ENCODE measurements at places on chromosomes 6 and 20.

DNA sequence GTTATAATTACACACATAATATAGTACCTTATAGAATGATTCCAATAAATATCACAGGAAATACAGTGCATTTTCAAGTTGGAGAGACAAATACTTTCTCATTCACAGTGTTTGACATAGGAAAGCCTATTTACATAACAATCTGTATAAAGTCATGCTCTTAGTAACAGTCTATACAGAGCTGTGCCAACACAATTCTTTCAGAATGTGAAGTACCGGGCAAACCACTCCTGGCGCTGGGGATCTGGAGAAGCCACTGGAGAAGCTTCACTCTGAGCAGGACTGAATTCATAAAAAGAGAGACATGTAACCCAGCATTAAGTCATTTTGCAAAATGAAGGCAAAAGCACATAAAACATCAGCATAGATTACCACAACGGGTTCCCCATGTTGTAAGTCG is 24.9 kb upstream of the MCM9 start:
- no peak for DNase-seq

- DNase-seq, result no peak
Measured at GRCh38 chr6:162203287-162203686, 524.3 kb downstream of the PRKN start.

- no peak for DNase-seq
Measured at GRCh38 chr6:146961831-146962230, 242.4 kb upstream of the STXBP5 start.

GRCh38 chr6:166167258-166167731 is 356 bp downstream of the TBXT start:
- no peak for DNase-seq

- DNase-seq, result no peak
Measured at GRCh38 chr20:46119547-46119946, 1.4 kb downstream of the CD40 start.

DNA sequence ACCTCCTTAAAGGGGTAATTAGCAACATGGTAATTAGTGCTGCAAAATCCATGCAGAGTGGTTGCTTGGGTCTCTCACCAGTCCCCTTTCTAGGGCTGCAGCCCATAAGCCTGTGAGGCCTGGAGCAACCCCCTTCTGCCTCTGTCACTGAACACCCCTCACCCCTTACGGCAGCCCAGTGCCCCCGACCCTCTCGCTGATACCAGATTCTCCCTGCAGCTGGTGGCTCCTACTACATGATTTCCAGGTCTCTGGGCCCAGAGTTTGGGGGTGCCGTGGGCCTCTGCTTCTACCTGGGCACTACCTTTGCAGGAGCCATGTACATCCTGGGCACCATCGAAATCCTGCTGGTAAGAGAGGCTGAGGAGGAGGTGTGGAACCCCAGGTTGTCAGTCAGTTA is 8.0 kb downstream of the SLC12A5 start:
- DNase-seq, result no peak

DNA sequence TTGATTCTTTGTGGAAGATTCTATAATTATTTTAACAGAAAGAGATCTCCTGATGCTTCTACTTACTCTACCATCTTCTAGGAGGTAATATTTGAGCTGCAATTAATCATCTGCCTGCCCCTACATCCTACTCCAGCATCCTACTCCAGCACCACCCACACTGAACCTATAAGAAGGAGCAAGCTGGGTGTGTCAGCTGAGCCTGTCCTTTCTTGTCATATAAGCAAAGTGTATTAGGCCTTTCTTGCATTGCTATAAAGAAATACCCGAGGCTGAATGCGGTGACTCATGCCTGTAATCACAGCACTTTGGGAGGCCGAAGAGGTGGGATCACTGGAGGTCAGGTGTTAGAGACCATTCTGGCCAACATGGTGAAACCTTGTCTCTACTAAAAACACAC is 84.2 kb upstream of the ARG1 start:
- no peak for DNase-seq

DNA sequence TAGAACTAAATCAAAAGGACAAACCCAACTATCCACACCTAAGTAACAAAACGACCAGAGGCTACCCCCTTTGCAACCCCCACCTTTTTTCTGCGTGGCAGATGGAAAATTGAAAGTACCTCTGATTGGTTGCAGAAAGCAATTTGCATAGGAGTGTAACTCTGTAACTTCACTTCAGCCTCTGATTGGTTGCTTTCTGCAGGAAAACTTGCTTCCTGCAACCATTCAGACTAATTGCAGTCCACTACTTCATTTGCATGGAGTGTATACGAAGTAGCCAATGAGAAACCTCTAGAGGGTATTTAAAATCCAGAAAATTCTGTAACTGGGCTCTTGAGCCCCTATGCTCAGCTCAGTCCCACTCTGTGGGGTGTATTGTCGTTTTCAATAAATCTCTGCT is 129.1 kb upstream of the OLIG3 start:
- no peak for DNase-seq

- DNase-seq, result no peak
Measured at GRCh38 chr6:89410788-89411144, 1.3 kb downstream of the RRAGD start.

- DNase-seq, result no peak
Measured at GRCh38 chr6:131924881-131925474, 26.2 kb downstream of the CCN2 start.

DNA sequence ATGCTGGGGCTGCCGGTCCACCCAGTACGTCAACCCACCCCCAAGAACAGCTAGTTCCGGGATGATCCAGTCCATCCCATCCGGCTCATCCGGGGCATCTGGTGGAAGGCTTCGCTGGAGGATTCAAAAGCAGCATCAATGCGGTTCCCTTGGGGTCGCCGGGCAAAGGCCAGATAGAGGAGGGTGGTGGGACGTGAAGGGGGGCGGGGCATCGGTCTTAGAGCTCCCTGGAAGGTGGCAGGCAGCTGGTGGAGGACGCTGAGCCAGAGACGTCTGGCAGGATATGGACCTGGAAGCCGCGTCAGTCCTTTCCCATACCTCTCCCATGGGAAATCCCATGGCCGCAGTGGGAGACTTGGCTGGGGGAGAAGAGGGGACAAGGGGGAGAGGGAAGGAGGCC is 1500.8 kb upstream of the DEFB115 start:
- DNase-seq, result no peak

DNA sequence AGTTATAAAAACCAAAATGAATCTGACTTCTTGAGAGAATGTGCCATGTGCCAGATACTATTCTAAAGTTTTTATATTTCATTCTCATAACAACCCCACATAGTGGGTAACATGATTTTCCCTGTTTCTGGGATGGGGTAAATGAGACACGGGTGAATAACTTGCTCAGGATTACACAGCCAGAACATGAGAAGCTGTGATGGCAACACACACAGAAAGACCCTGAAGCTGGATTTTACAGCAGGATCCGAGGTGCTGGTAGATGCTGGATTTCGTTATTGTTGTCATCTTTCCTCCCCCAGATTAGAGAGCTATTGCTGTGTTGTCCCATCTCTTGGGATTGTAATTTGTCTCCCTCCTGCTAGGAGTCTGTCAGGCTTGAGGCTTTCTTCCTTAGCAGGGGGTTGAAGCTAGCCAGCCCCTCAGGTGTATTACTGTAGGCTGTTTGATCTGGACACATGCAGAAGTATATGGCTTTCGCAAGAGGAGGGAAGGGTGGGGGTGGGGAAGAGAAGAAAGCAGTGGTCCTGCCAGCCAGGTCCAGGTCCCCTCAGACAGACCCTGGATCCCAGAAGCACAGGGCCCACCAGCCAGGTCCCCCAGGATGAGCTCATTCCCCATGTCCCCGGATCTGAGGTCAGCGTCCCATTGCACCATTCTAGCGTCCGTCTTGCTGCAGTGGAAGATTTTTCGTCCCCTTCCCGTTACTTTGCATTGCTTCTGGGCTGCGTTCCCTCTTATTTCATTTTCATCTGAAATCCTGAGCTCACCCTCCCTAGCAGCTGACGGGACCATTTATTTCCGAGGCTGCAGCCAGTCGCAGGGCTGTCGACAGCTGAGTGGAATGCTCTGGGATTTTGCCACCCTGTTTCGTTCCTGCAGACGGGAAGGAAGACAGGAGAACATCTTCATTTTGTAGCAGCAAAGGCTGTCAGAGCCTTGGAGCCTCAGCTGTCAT is 7.3 kb upstream of the KCNG1 start:
- DNase-seq, result no peak

GRCh38 chr20:32752458-32753250 is 9.4 kb upstream of the COMMD7 start:
- peak; percentile 23 for DNase-seq

GRCh38 chr20:13139459-13140150 is 81.5 kb upstream of the ISM1 start:
- no peak for DNase-seq

DNA sequence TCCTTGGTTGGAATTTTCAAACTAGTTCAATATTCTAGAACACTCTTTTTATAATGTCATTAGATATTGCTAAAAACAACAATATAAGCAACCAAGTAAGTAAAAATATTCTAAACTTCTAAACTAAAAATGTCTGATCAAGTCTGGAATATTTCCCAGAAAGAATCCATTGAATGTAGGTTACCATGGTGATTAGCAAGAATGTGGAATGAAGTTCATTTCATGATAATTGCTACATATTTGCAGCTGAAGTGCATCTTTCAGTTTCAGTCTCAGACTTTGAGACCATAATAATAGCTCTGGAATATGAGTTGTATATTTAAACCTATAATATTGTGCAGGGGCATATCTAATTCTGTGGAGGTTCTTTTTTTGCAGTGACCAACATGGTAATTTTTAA is 61.0 kb upstream of the NKAIN2 start:
- DNase-seq, result no peak

- DNase-seq, result no peak
Measured at GRCh38 chr6:45480752-45481415, 103.2 kb upstream of the SUPT3H start.

GRCh38 chr6:158083455-158084325 is 84.4 kb downstream of the SERAC1 start:
- no peak for DNase-seq

DNA sequence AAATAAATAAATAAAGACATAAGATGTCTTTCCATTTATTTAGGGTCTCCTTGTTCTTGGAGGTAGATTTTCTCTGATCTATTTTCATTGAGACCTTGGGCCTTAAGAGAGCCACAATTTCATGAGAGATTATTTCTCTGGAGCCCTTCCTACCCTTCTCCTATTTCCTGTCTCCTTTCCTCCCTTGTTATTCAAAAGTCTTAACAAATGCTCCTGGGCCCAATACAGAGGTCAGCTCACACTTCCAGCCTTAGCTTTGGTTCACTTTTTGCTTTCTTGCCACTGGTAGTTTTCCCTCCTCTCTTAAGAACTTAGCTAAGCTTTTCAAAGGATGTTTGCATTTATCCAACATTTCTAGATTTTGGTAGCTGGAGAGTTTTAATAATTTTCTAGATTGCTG is 44.0 kb downstream of the PTPRA start:
- no peak for DNase-seq

- peak; percentile 68 for DNase-seq
Measured at GRCh38 chr6:2733324-2733723, 17.4 kb downstream of the MYLK4 start.

GRCh38 chr6:165769884-165770283 is 106.8 kb upstream of the PDE10A start:
- DNase-seq, result no peak

GRCh38 chr6:106885679-106886078 is 88.8 kb downstream of the CD24 start:
- DNase-seq, result no peak

DNA sequence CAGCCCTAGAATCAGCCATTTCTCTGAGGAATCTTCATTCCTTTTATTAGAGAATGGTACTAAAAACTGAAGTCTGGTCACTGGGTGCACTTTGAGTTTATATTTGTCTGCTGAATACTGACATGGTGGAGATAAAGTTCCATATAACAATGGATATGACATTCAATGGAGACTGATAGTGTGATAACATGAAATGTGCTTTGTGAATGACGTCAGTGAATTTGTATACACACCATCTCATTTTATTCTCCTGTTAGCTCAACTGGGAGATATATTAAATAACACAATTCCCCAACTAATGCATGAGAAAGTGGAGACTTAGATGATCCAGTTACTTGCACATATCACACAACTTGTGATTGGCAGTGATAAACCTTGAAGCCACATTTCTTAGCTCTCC is 446.7 kb downstream of the DOK5 start:
- no peak for DNase-seq

DNA sequence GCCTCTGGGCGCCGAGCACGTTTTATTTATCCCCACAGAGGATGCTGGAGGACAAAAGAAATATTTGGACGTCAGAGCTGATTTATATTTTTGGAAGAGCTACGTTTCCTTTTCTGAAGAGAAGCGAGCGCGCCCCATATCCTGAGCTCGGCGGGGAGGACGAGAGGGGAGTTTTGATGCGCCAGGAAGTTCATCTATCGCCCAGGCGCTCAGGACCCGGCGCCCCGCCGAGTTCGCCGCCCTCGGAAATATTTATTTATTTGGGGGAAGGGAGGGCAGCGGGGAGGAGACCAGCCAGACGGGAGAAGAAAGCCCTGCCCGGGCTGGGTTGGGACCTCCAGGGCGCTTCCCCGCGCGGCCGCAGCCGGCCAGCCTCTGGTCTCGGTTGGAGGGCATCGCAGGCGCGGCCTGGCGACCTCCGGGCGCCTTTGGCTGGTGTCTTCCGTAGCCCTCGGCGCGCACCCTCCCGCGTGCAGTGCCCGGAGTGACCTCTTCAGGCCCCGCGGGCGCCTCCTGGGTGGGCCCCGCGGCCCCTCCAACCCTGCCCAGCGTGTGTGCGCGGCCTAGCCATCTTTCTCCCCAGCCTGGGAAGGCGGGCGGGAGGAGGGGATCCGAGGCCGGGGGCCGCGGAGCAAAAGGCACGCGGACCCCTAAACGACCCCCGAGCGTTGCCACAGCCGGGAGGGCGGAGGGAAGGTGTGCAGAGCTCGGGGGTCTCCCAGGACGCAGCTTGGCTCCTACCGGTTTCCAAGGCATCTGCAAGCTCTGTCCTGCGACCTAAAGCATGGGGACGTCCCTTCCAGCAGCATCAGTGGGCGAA is 5.4 kb upstream of the FOXF2 start:
- no peak for DNase-seq

GRCh38 chr6:127550403-127550802 is 26.6 kb upstream of the C6orf58 start:
- no peak for DNase-seq

GRCh38 chr6:3339811-3340210 is 81.1 kb downstream of the PSMG4 start:
- DNase-seq, result no peak

- DNase-seq, result no peak
Measured at GRCh38 chr6:18142591-18142861, 12.4 kb downstream of the TPMT start.

GRCh38 chr6:1250489-1251197 is 61.3 kb upstream of the FOXQ1 start:
- no peak for DNase-seq

GRCh38 chr20:61253264-61253639 is 1.2 kb downstream of the CDH4 start:
- DNase-seq, result no peak

- no peak for DNase-seq
Measured at GRCh38 chr6:154138793-154139192, 99.8 kb downstream of the OPRM1 start.

- no peak for DNase-seq
Measured at GRCh38 chr6:42979523-42980177, 669 bp upstream of the PEX6 start.

DNA sequence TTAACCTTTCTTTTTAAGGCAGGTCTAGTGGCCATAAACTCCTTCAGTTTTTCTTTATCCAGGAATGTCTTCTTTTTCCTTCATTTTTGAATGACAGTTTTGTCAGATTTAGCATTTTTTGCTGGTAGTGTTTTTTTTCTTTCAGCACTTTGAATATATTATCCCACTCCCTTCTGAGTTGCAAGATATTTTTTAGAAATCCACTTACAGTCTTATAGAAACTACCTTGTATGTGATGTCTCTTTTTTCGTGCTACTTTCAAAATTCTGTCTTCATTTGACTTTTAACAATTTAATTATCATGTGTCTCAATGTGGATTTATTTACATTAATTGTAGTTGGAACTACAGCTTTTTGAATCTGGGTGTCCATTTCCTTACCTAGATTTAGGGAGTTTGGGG is 284.4 kb upstream of the RNF217 start:
- no peak for DNase-seq
